Psoas muscle (tissue), 8 donors: ENCODE measurements at places on chromosomes 11 and 22.

DNA sequence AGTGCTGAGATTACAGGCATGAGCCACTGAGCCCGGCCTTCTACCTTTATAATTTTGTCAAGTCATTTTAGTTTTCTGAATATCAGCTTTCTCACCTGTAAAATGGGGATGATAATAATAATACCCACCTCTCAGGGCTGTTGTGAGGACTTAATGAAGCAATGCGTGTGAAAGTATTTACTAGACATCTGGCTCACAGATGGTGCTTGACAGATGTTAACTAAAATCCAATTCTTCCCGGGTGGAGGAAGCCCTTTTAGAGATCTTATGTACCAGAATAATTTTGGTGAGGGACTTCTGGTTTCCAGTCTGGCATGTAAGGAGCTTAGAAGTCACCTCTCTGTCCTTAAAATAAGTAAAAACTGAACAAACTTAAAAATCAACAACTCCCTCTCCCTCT lies 43.7 kb upstream of the NUP160 start:
- DNase-seq, result no peak

DNA sequence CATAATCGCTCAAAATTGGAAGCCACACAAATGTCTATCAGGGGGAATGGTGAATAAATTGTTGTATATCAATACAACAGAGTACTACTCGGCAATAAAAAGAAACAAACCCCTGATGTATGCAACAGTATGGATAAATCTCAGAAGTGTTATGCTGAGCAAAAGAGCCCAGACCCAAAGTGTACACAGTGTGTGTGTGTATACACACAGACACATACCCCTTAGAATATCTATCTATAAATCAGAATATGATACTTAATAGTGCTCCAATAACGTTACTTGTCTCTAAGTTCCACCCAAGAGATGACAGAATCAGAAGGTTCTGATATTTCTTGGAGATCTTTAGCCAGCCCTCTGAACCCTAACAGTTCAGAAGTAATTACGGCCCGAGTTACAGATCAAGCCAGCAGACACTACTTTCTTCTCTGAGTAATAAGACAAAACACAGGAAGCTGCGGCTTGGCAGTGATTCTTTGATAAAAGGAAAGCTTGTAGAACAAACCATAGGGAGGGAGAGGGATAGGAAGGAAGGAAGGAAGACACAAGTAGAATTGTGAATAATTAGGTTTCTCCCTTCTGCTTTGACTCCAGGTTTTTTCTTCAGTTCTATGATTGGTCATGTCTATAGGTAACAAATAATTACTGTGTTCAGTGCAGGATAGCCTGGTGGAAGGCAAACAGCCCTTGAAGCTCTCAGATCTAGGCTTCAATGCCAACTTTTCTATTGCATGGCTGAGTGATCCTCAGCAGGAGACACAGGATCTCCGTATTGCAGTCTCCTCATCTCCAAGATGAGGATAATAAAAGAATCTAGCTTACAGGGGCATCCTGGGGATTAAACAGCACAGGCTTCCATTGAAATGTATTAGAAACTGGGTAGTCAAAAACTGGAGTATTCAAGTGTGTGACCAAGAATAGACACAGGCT lies 75.6 kb upstream of the TEAD1 start:
- no peak for DNase-seq

DNA sequence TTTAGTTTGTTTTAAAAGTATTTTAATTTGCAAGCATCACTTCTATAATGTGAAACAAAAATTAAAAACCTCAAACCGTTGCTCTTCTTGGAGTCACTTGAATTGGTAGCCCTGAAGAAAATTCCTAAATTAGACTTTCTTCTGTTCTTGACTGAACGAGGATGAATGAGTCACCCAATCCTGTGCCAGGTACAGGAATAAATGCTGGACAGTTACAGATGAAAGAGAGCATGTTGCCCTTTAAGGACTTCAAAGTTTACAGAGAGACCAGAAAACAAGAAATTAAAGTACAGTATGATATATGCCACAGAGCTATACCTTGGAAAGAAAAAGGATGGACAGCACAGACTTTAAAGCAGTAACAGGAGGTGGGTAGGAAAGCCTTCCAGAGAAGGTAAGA lies 41.3 kb upstream of the CXCR5 start:
- no peak for DNase-seq

DNA sequence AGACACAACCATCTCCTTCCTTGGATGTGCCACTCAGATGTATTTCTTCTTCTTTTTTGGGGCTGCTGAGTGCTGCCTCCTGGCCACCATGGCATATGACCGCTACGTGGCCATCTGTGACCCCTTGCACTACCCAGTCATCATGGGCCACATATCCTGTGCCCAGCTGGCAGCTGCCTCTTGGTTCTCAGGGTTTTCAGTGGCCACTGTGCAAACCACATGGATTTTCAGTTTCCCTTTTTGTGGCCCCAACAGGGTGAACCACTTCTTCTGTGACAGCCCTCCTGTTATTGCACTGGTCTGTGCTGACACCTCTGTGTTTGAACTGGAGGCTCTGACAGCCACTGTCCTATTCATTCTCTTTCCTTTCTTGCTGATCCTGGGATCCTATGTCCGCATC lies 489 bp downstream of the OR10A4 start:
- no peak for DNase-seq

- no peak for DNase-seq
Observed at GRCh38 chr11:118214210-118214914, 10.4 kb downstream of the JAML start.

GRCh38 chr11:57191311-57192219 lies 9.8 kb downstream of the LRRC55 start:
- no peak for DNase-seq

DNA sequence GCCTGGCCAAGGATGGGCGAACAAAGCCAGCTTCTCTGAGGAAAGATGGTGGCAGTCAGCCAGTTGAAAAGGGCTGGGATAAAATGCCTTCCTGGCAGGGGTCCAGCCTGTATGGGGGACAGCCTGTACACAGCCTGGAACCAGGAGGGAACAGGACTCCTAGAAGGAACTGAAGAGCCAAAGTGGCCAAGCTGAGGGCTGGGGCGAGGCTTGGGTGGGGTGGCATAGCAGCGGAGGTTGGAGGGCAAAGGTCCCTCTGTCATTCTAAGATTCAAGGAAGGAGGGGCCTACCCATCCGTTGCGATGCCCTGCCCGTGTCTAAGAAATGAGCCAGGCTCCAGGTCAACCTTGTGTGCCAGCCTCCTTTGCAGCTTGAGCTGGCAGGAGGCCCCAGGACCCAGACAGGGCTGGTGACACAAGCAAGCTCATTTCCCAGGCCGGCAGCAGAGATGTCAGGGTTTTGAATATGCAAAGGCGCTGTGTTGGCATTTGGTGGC lies 22.6 kb downstream of the FADD start:
- DNase-seq, result peak; percentile 67

- DNase-seq, result no peak
Observed at GRCh38 chr11:131486937-131487635, 116.7 kb downstream of the NTM start.

- no peak for DNase-seq
Observed at GRCh38 chr22:27750584-27751265, 50.8 kb downstream of the MN1 start.

DNA sequence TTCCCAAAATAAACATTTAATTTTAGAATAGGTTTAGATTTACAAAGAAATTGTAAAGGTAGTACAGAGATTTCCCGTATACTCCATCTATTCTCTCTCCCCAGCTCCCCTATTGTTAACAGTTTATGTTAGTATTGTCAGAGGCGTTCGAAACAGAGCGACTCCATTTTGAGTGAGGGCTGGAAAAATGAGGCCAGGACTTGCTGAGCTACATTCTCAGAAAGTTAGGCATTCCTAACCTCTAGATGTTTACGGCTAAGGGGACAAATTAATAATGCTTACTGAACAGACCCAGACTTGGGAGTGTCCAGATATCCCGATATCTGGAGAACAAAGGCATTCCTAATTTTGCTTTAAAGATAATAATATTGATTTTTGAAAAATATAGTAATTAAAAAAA lies 12.4 kb upstream of the NUP160 start:
- DNase-seq, result no peak

GRCh38 chr11:11171285-11171684 lies 181.8 kb downstream of the CSNK2A3 start:
- no peak for DNase-seq

DNA sequence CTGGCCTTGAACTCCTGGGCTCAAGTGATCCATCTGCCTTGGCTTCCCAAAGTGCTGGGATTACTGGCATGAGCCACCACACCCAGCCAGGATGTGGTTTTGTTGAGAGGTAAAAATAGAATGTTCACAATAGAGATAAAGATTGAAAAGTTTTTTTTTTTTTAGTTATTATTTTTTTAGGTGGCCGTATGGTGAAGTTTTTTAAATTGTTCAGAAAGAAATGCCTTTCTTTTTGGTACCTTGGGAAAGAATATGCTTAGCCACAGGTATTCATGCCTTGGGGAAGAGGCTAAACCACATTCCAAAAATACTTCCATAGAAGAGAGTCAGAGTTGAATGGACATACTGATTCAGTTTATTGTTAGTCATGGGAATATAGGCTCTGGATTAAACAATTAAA lies 143.4 kb downstream of the C11orf91 start:
- DNase-seq, result no peak

- peak; percentile 20 for DNase-seq
Observed at GRCh38 chr11:69499186-69499917, 17.9 kb downstream of the LINC01488 start.

DNA sequence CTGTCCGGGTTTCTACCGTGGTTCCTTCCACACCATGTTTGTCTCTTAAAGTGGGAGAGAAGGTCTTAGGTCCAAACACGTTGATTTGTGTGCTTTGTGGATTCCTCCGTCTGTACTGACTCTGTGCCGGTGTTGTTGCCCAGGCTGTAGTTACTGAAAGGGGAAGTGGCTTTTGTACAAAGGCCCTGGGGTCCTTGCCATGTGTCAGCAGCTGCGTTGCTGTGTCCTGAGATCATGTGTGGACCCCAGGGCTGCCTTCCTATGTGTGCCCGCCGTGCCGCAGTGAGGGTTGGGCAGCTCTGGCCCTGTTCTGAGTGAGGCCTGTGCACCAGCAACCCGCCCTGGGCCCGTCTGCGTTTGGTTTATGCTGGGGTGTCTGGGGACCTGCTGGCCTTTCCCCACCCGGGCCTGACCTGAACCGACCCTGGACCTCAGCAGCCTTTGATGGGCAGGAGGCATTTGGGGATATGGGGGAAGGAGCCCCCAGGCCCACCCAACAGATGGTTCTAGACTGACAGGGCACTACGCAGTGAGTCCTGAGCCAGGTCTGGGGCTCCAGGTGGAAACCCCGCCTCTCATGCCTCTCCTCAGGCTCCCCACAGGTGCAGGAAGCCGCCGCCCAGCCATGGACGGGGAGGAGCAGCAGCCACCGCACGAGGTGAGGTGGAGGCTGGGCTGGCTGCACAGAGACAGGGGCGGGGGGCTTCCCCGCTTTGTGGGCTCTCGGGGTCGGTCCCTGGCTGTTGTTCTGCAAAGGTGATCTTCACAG lies 6.9 kb downstream of the TRABD start:
- DNase-seq, result no peak

DNA sequence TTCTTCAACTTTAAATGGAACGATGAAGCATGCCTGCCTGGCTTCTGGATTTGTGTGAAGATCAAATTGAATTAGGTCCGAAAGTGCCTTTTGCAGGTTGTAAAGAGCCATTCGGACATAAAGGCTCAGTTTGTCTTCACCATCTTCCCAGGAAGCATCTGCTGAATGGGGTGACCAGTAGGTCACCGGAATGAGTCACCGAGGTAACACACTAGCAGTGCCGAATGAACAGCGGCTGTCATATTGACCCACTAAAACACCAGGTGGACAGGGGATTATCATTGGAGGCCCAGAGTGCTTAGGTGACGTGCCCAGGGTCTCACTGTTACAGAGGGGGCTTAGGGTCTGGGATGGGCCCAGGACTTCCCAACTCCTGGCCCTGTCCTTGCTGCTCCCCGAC lies 43.1 kb upstream of the MYH9 start:
- no peak for DNase-seq
